ENCODE measurements at places on chromosomes 2 and 18. TPM values are rescaled to one million over a fixed set of nuclear protein-coding genes. Genes with fewer than 3 reads are reported as not detected.

- no peak for DNase-seq
- no peaks in the 10 kb centered on the region for H3K4me1 ChIP-seq
- H3K27me3 ChIP-seq: no peaks in the 10 kb centered on the region
- no peak overlapping the region for H3K27ac ChIP-seq
- H3K4me3 ChIP-seq: no peak overlapping the region
Measured at GRCh38 chr2:29039718-29040480, 34.4 kb downstream of the PCARE start.

DNA sequence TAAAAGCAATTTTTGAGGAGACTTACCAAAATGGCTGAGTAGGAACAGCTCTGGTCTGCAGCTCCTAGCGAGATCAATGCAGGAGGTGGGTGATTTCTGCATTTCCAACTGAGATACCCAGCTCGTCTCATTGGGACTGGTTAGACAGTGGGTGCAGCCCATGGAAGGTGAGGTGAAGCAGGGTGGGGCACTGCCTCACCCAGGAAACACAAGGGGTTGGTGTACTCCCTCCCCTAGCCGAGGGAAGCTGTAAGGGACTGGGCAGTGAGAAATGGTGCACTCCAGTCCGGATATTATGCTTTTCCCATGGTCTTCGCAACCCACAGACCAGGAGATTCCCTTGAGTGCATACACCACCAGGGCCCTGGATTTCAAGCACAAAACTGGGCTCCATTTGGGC, 419.0 kb downstream of the NUP35 start:
- no peaks in the 10 kb centered on the region for H3K27me3 ChIP-seq
- no peaks in the 10 kb centered on the region for H3K36me3 ChIP-seq
- no peaks in the 10 kb centered on the region for H3K4me1 ChIP-seq
- no peak overlapping the region for H3K4me3 ChIP-seq

The GALNT5 gene
- 0.67 TPM for total RNA-seq

The CYTIP gene
- 3.3 TPM for total RNA-seq

The PPM1B gene
- 38.6 TPM for total RNA-seq
